ENCODE measurements at places on chromosomes 5 and 9.
A peak's percentile ranks its signal among the peaks of the same experiment; 100 is the strongest.

GRCh38 chr5:57529864-57530263, 47.3 kb upstream of the ACTBL2 start:
- DNase-seq = no peak

GRCh38 chr9:129650680-129651235, 8.8 kb upstream of the ASB6 start:
- DNase-seq = no peak

GRCh38 chr5:73488806-73489205, 9.4 kb upstream of the BTF3 start:
- no peak for DNase-seq

GRCh38 chr5:58381566-58381965, 78.3 kb downstream of the PLK2 start:
- DNase-seq = no peak

GRCh38 chr5:154878642-154879335, 20.4 kb downstream of the CNOT8 start:
- no peak for DNase-seq

DNA sequence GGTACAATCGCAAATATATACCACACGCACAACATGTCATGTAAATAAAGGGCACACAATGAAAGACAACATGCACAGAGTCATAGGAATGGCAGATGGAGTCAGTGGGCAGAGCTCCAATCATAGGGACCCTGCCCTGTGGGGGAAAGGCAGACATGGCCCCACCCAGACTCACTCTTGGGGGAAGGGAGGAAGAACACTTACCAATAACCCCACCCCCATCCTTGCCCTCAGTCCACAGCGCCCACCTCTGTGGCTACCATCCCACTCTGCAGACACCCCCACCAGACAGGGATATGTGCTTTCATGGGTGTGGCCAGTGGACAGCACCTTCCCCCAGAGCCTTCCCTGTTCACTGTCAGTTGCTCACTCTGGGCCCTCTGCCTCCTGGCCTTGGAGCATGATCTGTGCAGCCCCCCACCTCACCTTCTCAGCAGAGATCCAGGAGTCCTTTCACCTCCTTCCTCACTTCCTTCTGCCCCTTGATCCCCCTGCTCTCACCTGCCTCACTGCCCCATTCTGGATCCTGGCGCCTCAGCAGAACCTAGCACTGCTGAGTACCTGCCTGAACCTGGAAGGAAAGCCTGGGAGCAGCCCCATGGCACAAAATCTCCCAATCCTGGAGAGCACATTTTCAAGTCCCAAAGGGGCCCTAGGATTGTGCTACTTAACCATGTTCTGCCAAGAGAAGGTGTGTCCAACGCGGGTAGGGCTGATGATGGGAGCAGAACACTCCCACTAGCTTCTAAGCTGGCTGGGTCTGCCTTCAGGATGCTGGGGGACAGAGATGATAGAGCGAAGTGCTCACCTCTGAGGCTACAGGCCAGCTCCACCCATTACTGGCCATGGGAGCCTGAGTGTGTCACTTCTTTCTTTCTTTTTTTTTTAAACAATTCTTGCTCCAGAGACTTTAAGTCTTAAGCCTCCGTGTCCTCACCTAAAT, 1.5 kb upstream of the PHF19 start:
- DNase-seq = no peak

GRCh38 chr5:72848474-72849428, 32.3 kb downstream of the TNPO1 start:
- DNase-seq = peak; percentile 26

DNA sequence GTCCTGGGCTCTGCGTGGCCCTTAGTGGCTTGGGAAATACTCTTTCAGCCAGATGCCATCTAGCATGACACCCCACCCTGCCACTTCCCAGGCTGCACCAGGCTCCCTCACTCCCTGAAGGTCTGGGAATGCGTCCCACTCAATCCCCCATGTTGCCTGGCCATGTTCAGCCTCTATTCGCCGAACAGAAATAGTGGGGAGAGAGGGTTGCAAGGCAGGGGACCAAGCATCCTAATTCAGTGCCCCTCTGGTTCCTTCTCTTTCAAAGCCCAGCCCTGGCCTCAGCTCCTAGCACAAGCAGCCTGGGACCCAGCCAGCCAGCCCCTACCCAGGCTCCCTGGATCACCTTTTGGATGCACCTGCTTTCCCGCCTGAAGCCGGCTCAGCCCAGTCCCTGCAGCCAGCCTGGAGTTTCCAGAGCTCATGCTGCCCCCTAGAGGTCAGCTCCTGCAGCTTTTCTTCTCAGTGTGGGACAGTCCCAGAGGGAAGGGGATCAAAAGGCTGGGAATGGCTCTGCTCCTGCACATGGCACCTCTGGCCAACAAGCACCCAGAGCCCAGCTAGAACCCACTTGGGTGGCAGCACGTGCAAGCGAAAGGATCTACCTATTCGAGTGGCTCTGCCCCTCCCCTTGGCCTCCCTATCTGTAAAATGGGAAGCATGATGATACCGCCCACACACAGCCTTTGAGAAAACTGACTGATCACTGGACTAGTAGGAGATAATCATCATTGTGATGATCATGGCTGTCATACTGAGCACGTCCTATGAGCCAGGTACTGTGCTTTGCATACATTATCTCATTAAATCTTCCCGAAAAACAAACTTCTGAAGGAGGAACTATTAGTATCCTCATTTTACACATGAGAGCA, 48.7 kb upstream of the C5orf58 start:
- no peak for DNase-seq

- DNase-seq = no peak
Measured at GRCh38 chr5:118919016-118919415, 69.3 kb downstream of the DTWD2 start.

DNA sequence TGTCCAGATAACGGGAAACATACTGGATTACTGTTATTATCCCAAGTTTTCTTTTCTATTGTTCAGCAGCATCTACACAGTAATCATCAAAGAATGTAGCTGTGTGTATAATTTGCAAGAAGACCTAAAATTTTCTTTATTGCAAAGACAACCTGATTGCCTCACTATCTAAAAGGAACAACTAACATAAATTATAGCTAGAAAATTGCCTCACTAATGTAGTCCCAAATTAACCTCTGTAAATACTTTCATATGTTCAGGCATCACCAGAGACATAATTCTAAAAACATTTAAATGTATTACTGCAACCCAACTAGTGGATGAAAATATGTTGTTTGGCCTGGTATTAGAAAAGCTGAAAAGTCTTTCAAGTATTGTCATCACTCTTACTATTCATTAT, 275.4 kb downstream of the CDH12 start:
- DNase-seq = no peak

DNA sequence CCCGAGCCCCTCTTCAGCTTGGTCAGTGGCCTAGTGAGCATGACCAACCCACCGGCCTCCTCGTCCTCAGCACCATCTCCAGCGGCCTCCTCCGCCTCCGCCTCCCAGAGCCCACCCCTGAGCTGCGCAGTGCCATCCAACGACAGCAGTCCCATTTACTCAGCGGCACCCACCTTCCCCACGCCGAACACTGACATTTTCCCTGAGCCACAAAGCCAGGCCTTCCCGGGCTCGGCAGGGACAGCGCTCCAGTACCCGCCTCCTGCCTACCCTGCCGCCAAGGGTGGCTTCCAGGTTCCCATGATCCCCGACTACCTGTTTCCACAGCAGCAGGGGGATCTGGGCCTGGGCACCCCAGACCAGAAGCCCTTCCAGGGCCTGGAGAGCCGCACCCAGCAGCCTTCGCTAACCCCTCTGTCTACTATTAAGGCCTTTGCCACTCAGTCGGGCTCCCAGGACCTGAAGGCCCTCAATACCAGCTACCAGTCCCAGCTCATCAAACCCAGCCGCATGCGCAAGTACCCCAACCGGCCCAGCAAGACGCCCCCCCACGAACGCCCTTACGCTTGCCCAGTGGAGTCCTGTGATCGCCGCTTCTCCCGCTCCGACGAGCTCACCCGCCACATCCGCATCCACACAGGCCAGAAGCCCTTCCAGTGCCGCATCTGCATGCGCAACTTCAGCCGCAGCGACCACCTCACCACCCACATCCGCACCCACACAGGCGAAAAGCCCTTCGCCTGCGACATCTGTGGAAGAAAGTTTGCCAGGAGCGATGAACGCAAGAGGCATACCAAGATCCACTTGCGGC, 1.8 kb downstream of the EGR1 start:
- DNase-seq = peak; percentile 37

DNA sequence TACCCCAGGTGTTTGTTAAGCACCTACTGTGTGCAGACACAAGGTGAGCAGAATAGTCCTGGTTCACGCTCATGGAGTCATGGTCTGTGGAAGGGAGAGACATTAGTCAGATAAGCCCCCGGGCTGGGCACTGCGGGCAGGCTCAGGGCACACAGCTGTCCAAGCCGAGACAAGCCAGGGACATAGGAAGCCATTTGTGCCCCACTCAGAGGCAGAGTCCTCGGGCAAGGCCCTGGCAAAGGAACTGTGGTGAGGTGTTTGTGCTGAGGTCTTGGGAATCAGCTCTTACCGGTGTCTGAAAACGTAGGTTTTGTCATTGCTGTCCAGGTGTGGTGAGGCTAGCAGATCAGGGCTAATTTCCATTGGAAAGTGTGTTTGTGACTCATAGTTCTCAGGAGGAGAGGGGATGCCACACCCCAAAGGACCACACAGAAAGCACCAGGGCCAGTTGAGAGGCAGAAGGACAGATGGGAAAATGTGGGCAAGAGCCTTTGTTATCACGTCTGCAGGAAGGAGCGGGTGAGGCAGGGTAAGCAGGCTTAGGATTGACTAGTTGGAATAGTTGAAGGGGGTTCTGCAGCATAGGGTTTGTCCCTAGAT, 46.1 kb upstream of the NEURL1B start:
- DNase-seq = no peak

GRCh38 chr5:142006363-142007236, 6.2 kb downstream of the GNPDA1 start:
- DNase-seq = no peak

GRCh38 chr5:159034083-159034824, 65.5 kb downstream of the EBF1 start:
- no peak for DNase-seq

- DNase-seq = no peak
Measured at GRCh38 chr5:72407541-72407940, 87.4 kb downstream of the PTCD2 start.

DNA sequence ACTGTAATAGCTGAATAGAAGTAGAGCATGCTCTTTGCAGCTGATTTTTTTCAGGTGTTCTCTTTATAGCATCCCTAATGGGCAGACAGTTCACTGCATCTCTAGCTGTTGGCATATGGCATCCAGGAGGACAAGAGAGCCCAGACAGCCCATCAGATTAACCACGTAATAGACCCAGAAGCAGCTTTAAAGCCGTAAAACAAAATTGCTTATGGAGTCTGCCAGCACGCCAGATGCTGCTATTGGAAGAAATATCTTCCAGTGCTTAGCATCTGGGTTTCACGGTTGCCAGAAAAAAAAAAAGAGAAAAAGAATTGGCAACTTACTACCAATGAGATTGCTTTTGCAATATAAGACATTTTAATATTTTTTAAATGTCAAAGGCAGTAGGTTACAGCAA, 869.4 kb upstream of the NUDT12 start:
- DNase-seq = no peak

- no peak for DNase-seq
Measured at GRCh38 chr5:142845954-142846398, 75.8 kb downstream of the ARHGAP26 start.

GRCh38 chr5:109177227-109177626, 232.5 kb downstream of the PJA2 start:
- no peak for DNase-seq

DNA sequence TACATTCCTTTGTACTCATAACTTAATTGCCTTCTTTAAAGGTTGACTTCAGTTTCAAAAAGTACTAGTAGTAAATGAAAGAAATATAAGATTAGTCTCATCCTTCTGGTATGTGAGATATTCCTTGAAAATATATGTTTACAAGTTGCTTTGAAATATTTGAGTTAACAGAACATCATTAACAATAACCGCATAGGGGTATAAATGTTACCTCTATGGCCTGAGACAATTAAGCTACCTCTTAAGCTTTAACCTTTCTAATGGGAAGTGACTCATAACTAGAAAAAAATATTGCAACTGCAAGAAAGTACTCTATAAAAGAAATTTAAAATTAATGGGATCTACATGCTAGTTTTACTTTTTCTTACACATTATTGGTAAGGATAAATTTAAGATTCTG, 399.0 kb downstream of the CDH10 start:
- DNase-seq = no peak

DNA sequence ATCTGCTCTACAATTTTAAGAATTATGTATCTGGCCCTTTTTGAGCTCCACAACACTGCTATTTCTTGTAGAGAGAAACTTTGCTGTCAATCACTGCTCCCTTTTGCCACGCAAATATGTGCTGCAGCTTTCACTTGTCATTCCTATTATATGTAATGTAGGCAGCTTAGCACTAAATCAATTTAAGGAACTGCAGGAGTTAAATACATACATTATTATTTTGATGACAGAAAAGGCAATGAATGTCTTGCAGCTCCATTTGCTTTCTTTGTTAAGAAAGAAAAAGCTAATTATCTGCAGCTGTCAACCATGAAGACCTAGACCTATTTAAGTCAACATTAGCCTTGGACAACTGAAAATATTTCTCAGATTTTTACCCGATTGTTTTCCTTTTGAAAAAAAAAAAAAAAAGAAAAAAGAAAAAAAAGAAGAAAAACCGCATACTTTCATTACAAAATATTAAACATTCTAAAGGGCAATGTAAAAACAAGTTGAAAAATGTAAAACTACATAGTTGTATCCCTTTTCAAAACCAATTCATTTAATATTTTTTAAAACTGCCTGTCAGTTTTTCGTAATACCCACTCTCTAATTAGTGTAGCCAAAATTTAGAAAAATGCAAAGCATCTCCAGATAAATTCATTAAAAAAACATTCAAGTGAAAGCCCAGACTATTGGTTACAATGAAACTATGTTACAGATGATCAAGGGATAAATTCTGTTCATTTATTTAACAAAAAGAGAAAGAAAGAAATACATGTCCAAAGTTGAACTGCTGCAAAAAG, 57.2 kb downstream of the RFX3 start:
- DNase-seq = no peak

DNA sequence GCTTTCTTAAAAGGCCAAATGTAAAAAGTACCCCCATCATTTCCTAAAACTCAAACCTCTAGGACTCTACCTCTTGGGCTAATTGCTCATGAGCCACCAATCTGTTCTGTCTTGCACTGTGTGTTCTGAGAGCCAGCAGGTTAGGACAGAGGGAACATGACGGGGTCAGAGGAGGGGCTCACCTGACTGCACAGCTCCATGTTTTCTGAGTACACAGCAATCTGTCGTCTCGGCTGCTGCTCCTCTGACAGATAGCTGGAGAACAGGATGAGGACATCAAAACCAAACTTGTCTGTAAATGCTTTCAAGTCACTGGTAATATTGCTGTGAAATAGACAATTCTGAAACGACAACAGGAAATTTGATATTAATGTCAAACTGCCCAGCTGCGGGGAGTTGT, 50.9 kb upstream of the PCA3 start:
- DNase-seq = no peak

DNA sequence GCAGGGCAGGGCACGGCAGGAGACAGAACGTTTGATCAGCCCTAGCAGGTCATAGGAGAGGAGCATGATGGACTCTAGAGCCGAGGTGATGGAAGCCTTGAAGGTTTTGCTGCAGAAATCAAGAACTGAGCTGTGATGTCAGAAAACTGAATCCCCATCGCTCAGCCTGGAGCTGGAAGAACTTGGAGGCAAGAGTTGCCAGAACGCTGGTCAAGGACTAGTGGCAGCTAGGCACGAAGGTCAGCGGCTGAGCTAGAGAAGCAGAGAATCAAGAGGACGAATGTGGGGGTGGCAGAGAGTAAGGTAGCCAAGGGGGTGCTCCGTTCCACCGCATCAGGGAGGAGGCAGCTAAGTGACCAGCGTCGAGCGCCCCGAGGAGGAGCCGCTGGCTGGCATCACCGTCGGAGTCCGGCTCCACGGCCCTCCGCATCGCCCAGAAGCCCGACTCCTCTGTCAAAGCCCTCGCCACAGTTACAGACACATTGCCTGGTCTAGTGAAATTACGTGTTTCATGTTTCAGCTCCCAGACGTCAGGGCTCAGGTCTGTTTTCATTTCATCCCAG, 1.2 kb upstream of the GALNT10 start:
- DNase-seq = no peak

Measured in activated CD8-positive, alpha-beta memory T cell treated with anti-CD3 and anti-CD28 coated beads for 1 hour (primary cell).